ENCODE measurements at places on chromosomes 13 and 19.

GRCh38 chr19:15294561-15294990 lies 37.8 kb downstream of the BRD4 start:
- no peak for DNase-seq

DNA sequence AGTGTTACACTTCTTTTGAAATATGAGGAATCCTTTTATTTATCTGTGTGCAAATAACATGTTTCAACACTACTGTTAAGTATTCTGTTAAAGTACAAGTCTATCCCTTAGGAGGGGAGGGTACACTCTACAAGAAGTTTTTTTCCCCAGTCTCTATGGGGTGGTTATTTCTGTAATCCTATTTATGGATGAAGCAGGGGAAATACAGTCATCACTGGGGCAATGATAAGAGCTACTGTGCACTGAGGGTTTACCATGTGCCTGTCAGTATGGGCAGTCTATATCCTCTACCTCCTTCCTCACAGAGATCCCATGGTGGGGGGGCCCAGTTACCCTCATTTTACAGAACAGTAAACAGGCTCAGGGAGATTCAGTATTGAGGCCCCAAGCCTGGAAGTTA lies 16.6 kb upstream of the TRIM13 start:
- DNase-seq: no peak

GRCh38 chr13:40313269-40314200 lies 352.9 kb downstream of the FOXO1 start:
- no peak for DNase-seq

DNA sequence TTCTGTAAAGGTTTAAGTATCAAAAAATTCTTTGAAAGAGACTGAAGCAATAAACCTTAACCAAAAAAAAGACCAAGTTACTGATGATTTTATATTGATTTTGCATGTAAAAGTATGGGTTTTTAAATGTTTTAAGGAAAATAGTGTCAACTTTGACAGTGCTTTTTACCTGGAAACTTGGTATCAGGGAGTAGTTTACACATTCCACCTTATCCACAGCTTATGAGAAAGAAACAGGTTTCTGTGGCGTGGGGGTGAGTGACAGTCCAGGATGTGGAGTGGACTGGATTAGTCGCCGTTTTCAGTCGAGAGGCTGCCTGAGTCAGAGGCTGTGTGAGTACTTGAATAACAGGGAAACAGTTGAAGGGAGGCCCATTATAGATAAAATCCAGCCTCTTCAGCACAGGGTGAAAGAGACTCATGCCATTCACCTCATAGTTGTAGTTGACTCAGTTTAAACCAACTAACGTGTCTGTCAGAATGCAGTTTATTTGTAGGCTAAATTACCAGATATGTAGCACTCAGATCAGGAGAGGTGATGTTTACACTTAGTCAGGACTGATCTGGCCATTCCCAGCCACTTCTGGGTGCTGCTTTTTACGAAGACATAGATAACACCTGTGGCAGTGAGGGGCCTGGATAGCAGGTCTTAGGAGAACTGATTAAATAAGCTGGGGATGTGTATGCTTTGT lies 595 bp upstream of the GPR183 start:
- DNase-seq: no peak

DNA sequence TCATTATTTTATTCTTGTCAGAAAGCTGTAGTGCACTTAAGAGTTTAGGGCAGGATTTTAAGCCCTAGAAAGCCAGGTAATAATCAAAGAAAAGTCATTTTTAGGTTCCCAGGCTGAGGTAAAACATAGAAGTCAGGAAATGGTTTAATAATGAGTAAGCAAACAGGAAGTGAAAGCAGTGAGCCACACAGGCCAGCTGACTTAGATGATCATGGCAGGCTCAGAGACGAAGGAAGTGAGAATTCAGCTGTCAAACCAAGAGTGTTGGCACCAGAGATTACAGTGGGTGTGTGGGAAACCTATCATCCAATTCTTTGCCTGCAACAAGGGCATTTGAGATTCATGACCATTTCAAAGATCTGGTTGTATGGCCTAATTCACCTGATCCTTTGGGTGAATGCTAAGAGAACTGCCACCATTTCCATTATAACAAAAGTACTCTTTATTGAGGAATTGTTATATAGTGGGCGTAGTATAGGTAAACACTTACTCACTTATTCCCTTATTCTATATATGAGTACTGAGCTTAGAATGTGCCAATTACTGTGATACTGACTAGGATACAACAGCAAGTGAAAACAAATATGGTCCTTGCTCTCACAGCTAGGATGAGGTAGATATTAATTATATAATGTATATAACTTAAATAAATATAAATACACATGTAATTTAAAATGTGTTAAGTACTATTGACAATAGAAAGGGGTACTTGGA lies 103.7 kb upstream of the EDNRB start:
- no peak for DNase-seq

- no peak for DNase-seq
Measured at GRCh38 chr13:106530980-106531481, 4.4 kb downstream of the EFNB2 start.

- no peak for DNase-seq
Measured at GRCh38 chr13:110277357-110277975, 29.5 kb downstream of the COL4A1 start.

GRCh38 chr13:28744656-28745055 lies 25.9 kb upstream of the SLC46A3 start:
- no peak for DNase-seq

DNA sequence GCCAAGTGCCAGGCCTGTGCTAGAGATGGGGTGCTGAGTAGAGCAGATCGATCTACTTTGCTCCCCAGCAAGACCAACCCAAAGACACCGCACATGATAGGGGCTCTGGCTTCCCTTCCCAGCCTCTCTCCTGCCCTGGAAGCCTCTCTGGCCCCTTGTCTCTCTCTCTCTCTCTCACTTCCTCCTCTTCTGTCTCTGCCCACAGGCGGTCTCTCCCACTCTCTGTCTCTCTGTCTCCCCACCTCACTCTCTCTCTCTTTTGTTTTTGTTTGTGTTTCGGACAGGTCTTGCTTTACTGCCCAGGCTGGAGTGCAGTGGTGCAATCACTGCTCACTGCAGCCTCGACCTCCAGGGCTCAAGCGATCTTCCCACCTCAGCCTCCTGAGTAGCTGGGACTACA lies 1.3 kb downstream of the SELENOV start:
- DNase-seq: no peak

DNA sequence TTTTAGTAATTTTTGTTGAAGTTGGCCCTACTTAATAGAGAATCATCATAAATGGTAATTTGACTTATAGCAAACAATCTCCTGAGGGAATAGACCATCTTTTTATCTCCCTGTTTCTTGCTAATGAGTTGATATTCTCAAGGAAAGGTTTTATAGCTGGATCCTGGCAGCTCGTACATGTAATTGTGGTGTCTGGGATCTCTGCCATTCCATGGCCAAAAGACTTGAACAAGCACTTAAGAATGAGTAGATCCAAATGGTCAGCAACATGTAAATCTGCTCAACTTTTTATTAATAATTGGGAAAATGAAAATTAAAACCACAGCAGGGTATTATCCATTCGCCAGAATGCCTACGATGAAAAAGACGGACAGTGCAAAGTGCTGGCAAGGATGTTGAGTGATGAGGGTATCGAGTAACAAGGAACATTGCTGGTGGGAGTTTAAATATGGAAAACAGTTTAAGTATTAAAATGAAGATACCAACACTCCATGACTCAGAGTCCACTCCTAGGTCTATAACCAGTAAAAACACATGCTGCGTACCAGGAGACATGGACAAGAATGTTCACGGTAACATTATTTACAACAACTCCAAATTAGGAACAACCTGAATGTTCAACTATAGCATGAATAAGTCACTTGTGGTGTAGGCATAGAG lies 5.1 kb upstream of the GPR18 start:
- DNase-seq: no peak

DNA sequence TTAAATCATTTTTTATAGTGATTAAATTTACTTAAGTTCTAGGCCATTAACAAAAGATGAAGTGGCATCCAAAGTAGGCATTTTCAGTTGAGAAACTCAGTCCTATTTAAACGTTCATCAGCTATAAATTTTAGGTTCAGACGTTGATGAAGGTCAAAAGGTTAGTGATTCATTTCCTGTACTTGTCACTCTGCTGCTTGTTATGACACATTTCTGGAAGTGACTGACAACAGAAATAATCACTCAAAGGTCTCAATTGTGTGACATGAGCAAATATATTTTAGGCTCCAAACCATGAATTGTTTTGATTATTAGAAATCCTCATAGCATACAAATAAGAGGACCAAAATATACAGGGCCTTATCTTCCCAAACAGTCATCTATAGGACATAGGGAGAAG lies 10.3 kb upstream of the EDNRB start:
- DNase-seq: no peak

DNA sequence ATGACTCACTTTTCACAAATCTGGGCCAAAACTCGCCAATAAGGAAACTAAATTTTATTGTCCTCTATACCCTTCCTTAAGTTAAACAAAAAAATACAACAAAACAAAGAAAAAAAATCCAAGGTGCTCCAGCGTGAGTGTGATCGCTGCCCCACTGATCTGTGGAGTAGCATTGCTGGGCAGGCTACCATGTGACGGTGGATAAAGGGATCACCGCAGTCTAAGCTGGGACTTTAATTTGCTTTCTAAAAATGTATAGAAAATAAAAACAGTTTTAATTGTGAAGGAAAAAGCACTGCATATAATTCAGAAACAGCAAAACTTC lies 92.9 kb downstream of the FLT1 start:
- DNase-seq: no peak

- no peak for DNase-seq
Measured at GRCh38 chr13:72620874-72621273, 106.6 kb downstream of the MZT1 start.

DNA sequence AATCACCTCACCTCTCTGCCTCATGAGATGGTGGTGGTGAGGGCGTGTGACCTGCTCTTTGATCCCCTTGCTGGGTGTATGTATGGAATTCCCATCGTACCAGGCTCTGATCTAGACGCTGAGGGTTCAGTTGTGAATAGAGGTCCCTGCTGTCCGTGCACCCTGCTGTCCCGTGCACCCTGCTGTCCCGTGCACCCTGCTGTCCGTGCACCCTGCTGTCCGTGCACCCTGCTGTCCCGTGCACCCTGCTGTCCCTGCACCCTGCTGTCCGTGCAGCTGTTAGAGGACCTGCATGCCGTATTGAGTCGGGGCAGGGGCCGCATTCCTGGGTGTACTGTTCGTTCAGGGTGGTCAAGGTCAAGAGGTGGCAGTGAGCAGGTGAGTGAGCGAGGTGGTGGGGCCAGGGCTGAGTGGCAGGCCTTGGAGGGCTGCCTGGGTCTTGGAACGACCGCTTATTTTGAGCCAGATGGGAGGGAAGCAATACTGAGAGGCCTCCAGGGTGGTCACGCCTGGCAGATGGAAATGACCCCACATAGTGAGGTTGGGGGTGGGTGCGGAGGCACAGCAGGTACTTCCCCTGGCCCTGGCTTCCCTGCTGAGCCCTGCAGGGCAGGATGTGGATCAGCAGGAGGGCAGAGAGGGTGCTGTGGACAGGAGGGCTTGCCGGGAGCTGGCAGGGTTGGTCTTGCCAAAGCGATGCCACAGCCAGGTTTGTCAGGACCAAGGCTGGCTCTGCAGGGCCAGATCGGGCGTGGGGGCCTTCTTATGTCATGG lies 4.6 kb upstream of the EPN1 start:
- peak; percentile 31 for DNase-seq

DNA sequence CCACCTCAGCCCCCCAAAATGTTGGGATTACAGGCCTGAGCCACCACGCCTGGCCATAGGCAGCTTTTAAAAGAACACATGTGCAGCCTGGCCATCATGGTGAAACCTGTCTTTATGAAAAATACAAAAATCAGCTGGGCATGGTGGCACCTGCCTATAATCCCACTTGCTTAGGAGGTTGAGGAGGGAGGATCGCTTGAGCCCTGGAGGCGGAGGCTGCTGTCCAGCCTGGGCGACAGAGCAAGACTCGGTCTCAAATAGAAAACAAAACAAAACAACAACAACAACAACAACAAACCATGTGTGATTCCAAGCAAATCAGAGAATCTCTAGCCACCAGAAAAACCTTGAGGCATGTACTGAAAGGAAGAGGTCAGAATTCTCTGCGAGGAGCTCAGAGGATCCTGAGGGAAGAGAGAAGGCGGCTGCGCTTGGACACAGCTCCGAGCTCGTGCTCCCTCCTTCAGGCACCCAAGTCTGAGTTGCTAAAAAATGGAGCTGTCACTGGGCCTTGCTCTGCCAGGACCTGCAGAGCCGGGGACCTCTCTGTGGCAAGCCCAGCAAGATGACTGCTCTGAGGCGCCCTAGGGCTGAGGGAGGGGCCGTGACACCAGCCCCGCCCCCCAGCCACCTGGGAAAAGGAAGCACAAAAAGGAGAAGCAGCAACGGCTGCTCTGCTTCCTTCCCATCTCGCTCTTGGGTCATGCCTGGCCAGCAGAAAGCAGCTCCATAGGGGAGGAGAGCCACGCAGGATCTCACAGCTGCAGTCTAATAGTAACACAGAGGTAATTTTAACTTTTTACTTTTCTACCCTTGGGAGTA lies at the start of gene ARL11:
TSS of gene ARL11 (plus strand) at position 677 of the 822 bp plus-strand sequence. CDS start 1,941 bp downstream, outside the sequence.
- DNase-seq: peak; percentile 81

DNA sequence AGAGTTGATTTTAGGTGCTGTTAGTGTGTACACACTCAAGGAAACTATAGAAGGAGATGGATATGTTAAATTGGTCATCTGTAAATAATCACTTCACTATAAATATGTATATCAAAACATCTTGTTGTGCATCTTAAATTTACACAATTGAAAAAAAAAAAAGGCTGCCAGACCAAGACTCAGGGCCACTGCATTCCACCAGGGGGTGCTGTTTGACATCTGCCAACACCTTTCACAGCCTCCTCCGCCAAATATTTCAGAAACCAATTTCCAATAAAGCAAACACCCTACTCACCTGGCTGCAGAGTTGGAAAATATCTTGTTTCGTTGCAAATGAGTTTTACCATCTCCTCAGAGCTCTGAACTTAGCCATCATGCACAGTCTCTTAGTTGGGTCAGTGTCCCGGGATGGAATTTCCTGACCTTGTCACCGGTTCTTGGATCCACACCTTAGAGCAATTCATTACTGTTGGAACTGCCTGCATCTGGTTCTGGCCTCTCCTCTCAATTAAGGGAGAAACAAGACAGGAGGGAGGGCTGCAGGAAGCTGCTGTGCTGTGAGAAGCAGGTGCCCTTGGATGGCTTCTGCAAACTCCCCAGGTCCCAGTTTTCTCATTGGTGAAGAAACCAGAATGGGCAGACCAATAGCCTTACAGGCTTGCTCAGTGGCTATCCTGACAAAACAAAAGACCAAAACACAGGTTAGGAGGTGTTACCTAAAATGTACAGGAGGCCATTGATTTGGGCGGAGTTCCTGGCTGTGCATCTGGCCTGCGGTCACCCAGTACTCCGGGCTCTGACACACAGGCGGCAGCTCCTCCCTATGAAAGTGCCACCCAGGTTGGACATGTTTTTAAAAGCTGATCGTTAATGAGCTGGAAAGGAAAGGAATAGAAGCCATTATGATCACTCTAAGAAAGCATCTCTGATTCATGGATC lies 746.6 kb downstream of the UQCRFS1 start:
- peak; percentile 79 for DNase-seq

DNA sequence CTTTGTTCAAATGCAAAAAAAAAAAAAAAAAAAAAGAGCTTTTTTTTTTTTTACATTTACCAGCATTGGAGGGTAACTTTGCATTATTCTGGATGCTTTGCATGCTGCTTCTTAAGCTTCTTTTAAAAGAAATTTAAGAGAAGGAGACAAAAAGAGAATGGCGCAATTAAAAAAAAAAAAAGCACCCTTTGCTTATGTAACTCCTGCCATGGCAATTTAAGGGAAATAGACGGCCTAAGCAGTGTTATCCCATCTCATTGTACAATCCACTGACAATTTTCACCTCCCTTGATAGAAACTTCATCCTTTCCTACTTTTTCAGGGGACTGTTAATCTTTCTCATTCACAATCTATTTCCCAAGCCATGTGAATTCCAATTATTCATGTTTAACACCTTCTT lies 129.8 kb downstream of the KCTD12 start:
- DNase-seq: no peak
